Ovary (tissue), 10 donors: ENCODE measurements at places on chromosomes 3 and 15.

DNA sequence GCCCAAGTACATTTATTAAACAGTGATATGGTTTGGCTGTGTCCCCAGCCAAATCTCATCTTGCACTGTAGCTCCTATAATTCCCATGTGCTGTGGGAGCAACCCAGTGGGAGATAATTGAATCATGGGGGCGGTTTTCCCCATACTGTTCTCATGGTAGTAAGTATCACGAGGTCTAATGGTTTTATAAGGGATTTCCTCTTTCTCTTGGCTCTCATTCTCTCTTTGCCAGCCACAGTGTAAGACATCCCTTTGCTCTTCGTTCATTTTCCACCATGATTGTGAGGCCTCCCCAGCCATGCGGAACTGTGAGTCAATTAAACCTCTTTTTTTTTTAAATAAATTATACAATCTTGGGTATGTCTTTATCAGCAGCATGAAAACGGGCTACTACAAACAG lies 228.0 kb upstream of the TP63 start:
- no peak for DNase-seq

DNA sequence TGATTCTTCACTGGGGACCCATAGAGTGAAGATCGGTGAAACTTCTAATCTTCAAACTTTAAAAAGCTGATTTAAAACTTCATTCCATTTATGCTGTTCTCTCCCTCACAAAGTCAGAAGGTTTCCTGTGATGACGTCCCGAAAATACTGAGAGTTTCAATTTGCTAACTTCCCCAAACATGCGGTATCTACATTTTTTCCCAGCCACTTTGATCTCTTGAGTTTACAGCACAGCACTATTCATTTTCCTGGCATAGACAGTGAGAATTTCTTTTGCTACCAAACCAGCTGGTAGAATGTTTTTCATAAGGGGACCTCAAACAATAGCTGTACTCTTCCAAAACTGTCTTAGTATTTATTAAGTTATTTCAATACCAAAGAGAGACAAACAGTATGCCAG lies 156.8 kb downstream of the LSAMP start:
- no peak for DNase-seq

DNA sequence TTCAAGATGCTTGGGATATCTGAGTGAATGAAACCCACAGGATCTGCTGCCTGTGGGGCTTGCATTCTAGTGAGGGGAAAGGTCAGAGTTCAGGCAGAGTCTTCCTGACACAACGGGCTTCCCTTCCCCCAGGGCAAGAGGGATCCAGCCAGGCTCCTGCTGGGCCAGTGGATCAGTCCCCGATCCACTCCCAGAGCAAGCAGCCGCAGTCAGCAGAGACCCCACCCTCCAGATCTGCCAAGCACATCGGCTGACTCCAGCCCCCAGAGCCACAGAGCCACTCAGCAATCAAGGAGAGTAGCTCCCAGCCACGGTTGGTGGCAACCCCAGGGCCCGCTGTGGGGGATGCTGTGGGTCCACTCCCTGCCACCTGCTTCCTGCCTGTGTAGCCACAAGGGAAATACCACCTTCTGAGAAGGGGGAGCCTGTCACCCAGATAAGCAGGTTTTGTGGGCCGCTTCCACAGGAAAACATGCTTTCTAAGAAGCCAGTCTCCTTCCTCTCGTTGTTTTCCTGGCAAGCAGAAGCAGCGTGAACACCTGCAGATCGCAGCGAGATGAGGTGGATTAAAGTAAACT lies 44.9 kb downstream of the CPN2 start:
- no peak for DNase-seq

DNA sequence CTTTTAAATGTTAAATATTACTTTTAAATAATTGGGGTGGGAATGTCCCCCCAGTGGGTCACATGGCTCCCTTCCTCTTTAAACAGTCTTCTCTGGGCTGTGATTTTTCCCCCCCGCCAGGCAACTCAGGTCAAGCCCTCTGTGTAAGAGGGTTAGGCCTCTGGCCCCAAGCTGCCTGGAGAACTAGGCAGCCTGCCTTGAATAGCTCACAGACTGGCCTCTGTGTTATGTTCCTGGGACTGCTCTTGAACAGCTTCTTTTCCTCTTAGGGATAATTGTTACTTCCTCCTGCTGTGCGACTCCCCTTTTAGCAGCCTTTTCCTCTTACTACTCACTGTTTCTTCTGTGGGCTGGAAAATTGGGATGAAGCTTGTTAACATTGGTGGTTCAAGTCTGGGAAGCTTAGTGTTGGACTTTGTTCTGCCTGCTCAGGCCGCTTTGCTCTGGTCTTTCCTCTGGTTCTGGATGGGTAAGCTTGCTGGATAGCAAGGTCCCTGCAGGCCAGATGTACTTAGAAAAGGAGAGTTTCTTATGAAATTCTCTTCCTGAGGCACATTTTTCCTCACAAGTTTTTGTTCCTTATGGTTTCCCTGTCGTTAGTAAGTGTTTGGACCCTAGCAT lies 2.2 kb downstream of the TEX264 start:
- no peak for DNase-seq
